DND-41 (cell line): ENCODE measurements at places on chromosomes 5 and 9.

DNA sequence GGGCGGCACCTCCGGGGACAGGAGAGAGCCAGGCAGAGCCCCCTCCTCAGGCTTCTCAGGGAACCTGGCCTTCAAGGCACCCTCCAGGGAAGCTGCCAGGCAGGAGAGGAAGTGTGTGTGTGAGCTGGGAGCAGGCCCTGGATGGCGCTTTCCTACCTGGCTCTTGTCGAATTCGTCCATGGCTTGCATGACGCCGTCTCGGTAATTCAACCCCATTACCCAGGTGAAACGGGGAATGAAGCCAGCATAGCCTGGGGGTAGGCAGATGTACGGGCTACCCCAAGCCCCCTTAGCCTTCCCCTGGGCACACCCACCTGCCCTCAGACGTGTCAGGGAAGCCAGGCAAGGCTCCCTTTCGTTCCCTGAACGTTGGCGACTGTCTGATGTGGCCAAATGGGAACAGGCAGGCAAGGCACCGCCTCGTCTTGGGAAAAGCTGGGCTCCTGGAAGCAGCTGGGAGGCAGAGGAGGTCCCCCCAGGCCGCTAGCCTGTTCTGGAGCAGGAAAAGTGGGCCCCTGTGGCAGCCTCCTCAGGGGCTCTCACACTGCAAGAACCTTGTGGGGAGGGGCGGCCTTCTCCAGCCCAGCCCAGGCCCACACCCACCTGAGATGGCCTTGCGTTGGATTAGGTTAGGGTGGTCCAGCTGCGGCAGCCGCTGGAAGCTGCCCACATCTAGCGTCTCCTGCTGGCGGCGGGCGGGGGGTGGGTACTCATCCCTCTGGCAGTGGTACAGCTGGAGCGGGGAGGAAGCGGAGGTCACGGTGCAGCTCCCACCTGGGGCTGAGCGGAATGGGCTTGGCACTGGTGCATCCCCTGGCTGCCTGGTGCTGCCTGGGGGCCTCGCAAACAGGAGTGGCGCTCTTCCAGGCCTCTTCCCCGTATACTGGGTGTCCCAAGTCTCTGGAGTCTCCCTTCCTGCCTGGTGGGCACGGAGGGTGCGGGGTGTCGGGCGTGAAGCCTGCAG is 3.7 kb downstream of the TUBB4B start:
- no peak for DNase-seq
- H3K27ac ChIP-seq = no peak overlapping the region
- peaks cover 25% of the 10 kb centered on the region for H3K36me3 ChIP-seq
- peaks cover 25% of the 10 kb centered on the region for H3K4me1 ChIP-seq

GRCh38 chr9:124489222-124489621 is 18.0 kb downstream of the NR5A1 start:
- H3K36me3 ChIP-seq = no peaks in the 10 kb centered on the region
- no peaks in the 10 kb centered on the region for H3K27me3 ChIP-seq
- no peak for DNase-seq
- no peak overlapping the region for H3K4me3 ChIP-seq

- no peaks in the 10 kb centered on the region for H3K36me3 ChIP-seq
- H3K27me3 ChIP-seq = no peaks in the 10 kb centered on the region
- H3K27ac ChIP-seq = no peak overlapping the region
- H3K4me1 ChIP-seq = no peaks in the 10 kb centered on the region
Observed at GRCh38 chr9:115183436-115183835, 65.5 kb upstream of the TNC start.

- no peaks in the 10 kb centered on the region for H3K4me1 ChIP-seq
- no peak for DNase-seq
- H3K36me3 ChIP-seq = no peaks in the 10 kb centered on the region
- H3K27ac ChIP-seq = no peak overlapping the region
- H3K4me3 ChIP-seq = no peak overlapping the region
- H3K27me3 ChIP-seq = no peaks in the 10 kb centered on the region
Observed at GRCh38 chr5:167769846-167770413, 521.5 kb upstream of the WWC1 start.

DNA sequence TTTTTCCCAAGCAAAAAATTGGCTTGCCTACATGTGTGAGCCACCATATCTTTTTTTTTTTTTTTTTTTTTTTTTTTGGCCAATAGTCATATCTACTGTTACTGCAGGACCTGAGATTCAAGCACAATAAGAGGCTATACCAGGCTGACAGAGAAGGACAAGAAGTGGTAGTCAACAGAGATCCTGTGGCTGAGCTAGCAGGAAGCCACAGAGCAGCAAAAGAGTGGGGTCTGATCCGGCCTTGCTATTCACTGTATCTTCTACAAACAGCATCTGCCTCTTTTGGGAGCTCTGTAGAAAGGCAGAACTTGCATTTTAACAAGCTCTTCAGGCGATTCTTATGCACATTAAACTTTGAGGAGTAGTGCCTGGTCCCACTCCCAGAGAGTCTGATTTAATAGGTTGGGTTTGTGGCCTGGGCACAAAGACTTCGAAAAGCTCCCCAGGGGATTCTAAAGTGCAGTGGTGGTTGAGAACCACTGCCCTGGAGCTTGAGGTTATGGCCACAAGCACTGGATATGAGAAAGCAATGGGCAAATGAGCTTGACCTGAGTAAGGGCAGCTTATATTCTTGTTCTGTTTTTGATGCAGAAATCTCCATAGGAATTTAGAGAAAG is 162.8 kb downstream of the PIK3R1 start:
- no peak overlapping the region for H3K4me3 ChIP-seq
- H3K27me3 ChIP-seq = no peaks in the 10 kb centered on the region
- peak; percentile 62 for DNase-seq
- H3K4me1 ChIP-seq = peaks cover 19% of the 10 kb centered on the region
- no peaks in the 10 kb centered on the region for H3K36me3 ChIP-seq

DNA sequence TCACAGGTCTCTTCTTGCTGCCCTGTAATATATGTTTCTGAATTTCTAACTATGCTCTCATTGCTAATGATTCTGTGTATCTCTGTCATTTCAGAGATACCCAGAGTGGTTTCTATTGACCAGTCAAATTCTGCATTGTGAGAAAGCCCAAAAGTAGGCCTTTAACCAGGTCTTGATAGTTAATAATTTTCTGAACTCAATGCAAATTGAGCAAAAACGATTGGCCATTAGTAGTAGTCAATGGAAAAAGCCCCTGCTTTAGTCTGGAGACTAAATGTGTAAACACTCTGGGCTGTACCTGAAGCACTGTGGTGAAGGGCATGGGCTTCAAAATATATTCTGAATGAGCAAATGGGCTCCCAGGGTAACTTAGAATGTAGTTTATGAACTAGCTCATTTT is 307.6 kb downstream of the ARL15 start:
- DNase-seq = no peak
- H3K27ac ChIP-seq = no peak overlapping the region
- no peaks in the 10 kb centered on the region for H3K27me3 ChIP-seq
- H3K4me3 ChIP-seq = no peak overlapping the region
- no peaks in the 10 kb centered on the region for H3K4me1 ChIP-seq

GRCh38 chr5:142587354-142587965 is 98.4 kb downstream of the FGF1 start:
- peak; percentile 42 for DNase-seq
- H3K4me1 ChIP-seq = peaks cover 15% of the 10 kb centered on the region
- no peaks in the 10 kb centered on the region for H3K36me3 ChIP-seq
- H3K27ac ChIP-seq = no peak overlapping the region

GRCh38 chr5:83306572-83307241 is 164.8 kb upstream of the VCAN start:
- no peak for DNase-seq
- no peaks in the 10 kb centered on the region for H3K4me1 ChIP-seq
- H3K27me3 ChIP-seq = no peaks in the 10 kb centered on the region
- H3K4me3 ChIP-seq = no peak overlapping the region
- H3K27ac ChIP-seq = no peak overlapping the region

GRCh38 chr5:89418407-89419085 is 535.6 kb upstream of the MEF2C start:
- H3K4me1 ChIP-seq = no peaks in the 10 kb centered on the region
- H3K36me3 ChIP-seq = no peaks in the 10 kb centered on the region
- H3K27ac ChIP-seq = no peak overlapping the region
- no peaks in the 10 kb centered on the region for H3K27me3 ChIP-seq
- no peak for DNase-seq

- H3K36me3 ChIP-seq = no peaks in the 10 kb centered on the region
- no peak overlapping the region for H3K4me3 ChIP-seq
- H3K27me3 ChIP-seq = no peaks in the 10 kb centered on the region
- DNase-seq = no peak
- H3K4me1 ChIP-seq = no peaks in the 10 kb centered on the region
- H3K27ac ChIP-seq = no peak overlapping the region
Observed at GRCh38 chr5:65141493-65141892, 340.2 kb downstream of the ADAMTS6 start.

- no peaks in the 10 kb centered on the region for H3K27me3 ChIP-seq
- DNase-seq = no peak
- no peak overlapping the region for H3K4me3 ChIP-seq
Observed at GRCh38 chr5:117594166-117594565, 1019.5 kb upstream of the SEMA6A start.

- no peaks in the 10 kb centered on the region for H3K36me3 ChIP-seq
- no peak overlapping the region for H3K27ac ChIP-seq
- H3K4me1 ChIP-seq = no peaks in the 10 kb centered on the region
- no peak for DNase-seq
- peaks cover 15% of the 10 kb centered on the region for H3K27me3 ChIP-seq
Observed at GRCh38 chr5:99104538-99105132, 175.8 kb upstream of the CHD1 start.

GRCh38 chr5:125685771-125686170 is 737.4 kb upstream of the GRAMD2B start:
- H3K4me3 ChIP-seq = no peak overlapping the region
- H3K27ac ChIP-seq = no peak overlapping the region
- H3K4me1 ChIP-seq = no peaks in the 10 kb centered on the region
- no peaks in the 10 kb centered on the region for H3K36me3 ChIP-seq

GRCh38 chr5:122608222-122608621 is 166.7 kb upstream of the SNX2 start:
- DNase-seq = no peak
- no peaks in the 10 kb centered on the region for H3K27me3 ChIP-seq
- H3K36me3 ChIP-seq = no peaks in the 10 kb centered on the region
- no peak overlapping the region for H3K27ac ChIP-seq

DNA sequence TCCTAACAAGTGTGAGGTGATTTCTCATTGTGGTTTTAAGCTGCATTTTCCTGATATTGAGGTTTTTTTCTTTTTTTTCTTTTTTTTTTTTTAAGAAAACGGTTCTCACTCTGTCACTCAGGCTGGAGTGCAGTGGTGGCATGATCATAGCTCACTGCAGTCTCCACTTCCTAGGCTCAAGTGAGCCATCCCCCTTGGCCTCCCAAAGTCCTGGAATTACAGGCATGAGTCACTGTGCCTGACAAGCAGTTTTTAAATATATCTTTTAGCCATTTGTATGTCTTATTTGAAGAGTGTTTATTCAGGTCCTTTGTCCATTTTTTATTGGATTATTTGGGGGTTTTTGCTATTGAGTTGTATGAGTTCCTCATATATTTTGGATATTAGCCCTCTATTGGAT is 53.8 kb downstream of the GCNT1 start:
- no peaks in the 10 kb centered on the region for H3K4me1 ChIP-seq
- no peak overlapping the region for H3K4me3 ChIP-seq
- H3K27ac ChIP-seq = no peak overlapping the region
- peaks cover 5% of the 10 kb centered on the region for H3K27me3 ChIP-seq
- DNase-seq = no peak

- H3K27me3 ChIP-seq = no peaks in the 10 kb centered on the region
- H3K4me3 ChIP-seq = no peak overlapping the region
- no peak overlapping the region for H3K27ac ChIP-seq
- H3K36me3 ChIP-seq = no peaks in the 10 kb centered on the region
- H3K4me1 ChIP-seq = peaks cover 11% of the 10 kb centered on the region
- DNase-seq = no peak
Observed at GRCh38 chr9:8391566-8391965, 592.0 kb upstream of the DMAC1 start.

GRCh38 chr9:85662573-85662972 is 79.2 kb downstream of the AGTPBP1 start:
- no peak for DNase-seq
- H3K4me3 ChIP-seq = no peak overlapping the region
- H3K4me1 ChIP-seq = no peaks in the 10 kb centered on the region
- H3K27ac ChIP-seq = no peak overlapping the region
- H3K27me3 ChIP-seq = no peaks in the 10 kb centered on the region

GRCh38 chr5:164532235-164532900 is 1026.9 kb downstream of the MAT2B start:
- H3K4me1 ChIP-seq = no peaks in the 10 kb centered on the region
- H3K36me3 ChIP-seq = no peaks in the 10 kb centered on the region
- no peak overlapping the region for H3K27ac ChIP-seq

DNA sequence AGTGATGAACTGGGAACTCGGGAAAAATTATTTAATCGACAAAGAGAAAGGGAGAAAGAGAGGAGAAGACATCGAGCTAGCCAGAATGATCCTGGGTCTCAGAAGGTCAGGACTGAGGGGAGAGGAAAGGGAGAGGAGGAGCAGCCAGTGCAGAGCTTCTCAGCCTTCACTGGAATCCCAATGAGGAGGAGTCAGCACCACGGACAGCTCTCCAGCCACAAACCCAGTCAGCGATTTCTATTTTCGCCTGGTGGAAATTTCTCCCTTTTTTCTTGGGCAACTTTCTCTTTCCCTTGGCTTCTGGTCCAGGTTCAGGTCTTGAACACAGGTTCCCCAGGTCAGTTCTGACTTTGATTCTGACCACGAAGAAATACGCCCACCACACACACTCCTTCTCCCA is 1.6 kb upstream of the BRINP1 start:
- H3K4me1 ChIP-seq = no peaks in the 10 kb centered on the region
- no peak overlapping the region for H3K4me3 ChIP-seq
- peak; percentile 46 for DNase-seq
- H3K27ac ChIP-seq = no peak overlapping the region

DNA sequence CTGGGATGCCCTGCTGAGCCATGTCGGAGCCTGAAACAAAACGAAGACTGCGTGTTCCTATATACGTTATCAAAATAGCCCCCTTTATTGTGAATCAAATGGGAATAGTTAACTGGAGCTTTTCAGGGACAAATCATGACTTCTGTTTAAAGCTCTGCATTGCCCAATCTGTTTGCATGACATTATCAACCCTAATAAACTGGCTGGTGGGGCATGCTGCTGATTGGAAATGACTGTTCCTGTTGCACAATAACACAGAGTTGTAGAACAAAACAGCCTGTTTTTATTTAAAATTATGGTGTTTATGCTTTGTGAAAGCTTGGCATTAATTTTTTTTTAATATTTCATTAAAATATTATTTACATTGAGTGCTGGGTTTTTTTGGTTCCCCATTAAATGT is 215.5 kb downstream of the TMEM167A start:
- no peak for DNase-seq
- no peaks in the 10 kb centered on the region for H3K27me3 ChIP-seq
- no peaks in the 10 kb centered on the region; the same call in 1 of the 2 replicates for H3K4me1 ChIP-seq
- no peaks in the 10 kb centered on the region for H3K36me3 ChIP-seq
- no peak overlapping the region for H3K4me3 ChIP-seq

DNA sequence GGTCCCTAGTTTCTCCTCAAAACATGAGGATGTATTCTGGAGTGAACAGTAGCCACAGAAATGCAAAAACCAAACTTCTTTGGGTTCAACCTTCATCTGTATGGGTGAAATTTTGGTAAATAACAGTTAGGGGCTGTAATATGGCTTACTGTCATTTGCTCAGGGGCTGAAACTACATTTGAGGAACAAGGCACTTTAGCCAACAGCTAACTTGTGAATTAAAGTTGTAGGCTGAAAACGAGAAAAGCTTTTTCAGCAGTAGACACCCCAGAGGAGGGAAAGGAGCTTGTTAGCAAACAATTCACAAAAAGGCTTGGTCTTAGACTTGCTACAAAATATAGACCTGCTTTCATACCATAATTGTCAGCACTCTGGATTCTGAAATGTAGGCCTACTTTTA is 6.6 kb downstream of the TMEM171 start:
- DNase-seq = no peak
- H3K4me3 ChIP-seq = no peak overlapping the region
- H3K27me3 ChIP-seq = peaks cover 23% of the 10 kb centered on the region
- H3K4me1 ChIP-seq = no peaks in the 10 kb centered on the region
- H3K36me3 ChIP-seq = no peaks in the 10 kb centered on the region
